HepG2 (cell line): ENCODE measurements at places on chromosomes 5 and 9. TPM values are rescaled to one million over a fixed set of nuclear protein-coding genes. Genes with fewer than 3 reads are reported as not detected.
A peak's percentile ranks its signal among the peaks of the same experiment; 100 is the strongest.

DNA sequence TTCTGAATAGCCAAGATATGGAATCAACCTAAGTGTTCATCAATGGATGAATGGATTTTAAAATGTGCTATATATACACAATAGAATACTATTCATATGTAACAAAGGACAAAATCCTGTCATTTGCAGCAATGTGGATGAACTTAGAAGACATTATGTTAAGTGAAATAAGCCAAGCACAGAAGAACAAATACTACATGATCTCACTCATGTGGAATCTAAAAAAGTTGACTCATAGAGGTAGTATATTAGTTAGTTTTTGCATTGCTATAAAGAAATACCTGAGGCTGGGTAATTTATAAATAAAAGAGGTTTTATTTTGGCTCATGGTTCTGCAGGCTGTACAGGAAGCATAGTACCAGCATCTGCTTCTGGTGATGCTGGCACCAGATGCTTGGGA is 8.1 kb downstream of the CATSPER3 start:
- DNase-seq: no peak

- no peak for DNase-seq
Observed at GRCh38 chr9:68927165-68927564, 86.7 kb downstream of the PRKACG start.

NOXA1 gene
- total RNA-seq: 0.63 and 1.2 TPM in 2 replicates

- DNase-seq: no peak
Observed at GRCh38 chr9:120698766-120699165, 15.5 kb downstream of the MEGF9 start.

RMI1 gene
- total RNA-seq: 3.7 and 18.4 TPM in 2 replicates

- peak; percentile 22 for DNase-seq
Observed at GRCh38 chr5:117177302-117177701, 602.7 kb upstream of the SEMA6A start.

GRCh38 chr9:78035383-78035993 is 3.9 kb upstream of the GNAQ start:
- peak; percentile 69 for DNase-seq

DNA sequence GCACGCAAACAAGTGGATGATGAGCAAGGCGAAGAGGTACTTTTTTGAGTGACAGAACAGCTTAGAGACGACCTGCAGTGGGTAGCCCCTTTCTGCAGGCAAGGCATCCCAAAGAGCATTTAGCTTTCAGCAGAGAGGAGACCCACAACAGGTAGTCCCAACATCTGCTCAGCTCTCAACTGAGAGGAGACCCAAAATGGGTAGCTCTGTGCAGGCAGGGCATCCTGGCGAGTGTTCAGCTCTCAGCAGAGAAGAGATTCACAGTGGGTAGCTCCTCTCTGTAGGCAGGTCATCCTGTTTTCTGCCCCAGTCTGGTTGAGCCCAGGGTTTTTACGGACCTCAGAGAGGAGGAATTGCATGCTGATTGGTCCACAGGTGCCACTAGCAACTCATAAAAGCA is 2396.1 kb upstream of the C9orf72 start:
- no peak for DNase-seq

- DNase-seq: no peak
Observed at GRCh38 chr5:151413800-151414199, 33.6 kb upstream of the SLC36A1 start.

DNA sequence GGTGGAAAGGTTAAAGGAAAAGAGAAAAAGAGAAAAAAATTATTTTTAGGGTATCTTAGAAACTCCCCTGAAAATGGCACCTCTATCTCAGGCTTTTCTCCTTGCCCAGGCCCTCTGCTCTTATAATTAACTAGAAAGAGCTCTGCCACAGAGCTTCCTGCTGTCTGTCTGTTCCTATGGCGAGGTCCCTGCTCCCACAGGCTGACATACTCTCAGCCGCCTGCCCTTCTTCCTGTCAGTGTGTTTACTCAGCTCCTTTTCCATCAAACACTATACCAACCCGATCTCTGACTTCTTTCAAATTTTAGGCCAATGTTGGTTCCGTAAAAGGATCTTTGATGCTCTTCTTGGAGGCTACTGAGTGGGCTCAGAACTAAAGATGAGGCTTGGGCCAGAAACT is 482.6 kb downstream of the DMAC1 start:
- DNase-seq: no peak

DNA sequence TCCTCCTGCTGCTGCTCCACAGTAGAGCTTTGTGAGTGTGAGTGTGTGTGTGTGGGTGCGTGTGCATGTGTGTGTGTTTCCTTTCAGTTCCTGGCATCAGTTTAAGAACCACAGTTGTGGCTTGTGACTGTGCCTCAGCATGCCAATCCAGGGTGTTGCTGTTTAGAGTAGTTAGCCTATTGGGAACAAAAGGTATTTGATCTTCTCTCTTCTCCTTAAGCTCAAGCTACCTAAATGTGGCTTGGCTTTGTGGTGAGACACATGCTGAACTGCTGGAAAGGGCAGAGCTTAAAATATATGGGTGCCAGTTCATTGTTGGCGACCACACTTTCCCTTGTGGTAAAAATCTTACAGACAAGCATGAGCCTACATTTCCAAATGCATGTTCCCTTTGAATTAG is 116.6 kb upstream of the BNC2 start:
- no peak for DNase-seq
